ENCODE measurements at places on chromosomes 13 and 19.

GRCh38 chr19:8404391-8405151, 8.5 kb upstream of the MARCHF2 start:
- DNase-seq: no peak

DNA sequence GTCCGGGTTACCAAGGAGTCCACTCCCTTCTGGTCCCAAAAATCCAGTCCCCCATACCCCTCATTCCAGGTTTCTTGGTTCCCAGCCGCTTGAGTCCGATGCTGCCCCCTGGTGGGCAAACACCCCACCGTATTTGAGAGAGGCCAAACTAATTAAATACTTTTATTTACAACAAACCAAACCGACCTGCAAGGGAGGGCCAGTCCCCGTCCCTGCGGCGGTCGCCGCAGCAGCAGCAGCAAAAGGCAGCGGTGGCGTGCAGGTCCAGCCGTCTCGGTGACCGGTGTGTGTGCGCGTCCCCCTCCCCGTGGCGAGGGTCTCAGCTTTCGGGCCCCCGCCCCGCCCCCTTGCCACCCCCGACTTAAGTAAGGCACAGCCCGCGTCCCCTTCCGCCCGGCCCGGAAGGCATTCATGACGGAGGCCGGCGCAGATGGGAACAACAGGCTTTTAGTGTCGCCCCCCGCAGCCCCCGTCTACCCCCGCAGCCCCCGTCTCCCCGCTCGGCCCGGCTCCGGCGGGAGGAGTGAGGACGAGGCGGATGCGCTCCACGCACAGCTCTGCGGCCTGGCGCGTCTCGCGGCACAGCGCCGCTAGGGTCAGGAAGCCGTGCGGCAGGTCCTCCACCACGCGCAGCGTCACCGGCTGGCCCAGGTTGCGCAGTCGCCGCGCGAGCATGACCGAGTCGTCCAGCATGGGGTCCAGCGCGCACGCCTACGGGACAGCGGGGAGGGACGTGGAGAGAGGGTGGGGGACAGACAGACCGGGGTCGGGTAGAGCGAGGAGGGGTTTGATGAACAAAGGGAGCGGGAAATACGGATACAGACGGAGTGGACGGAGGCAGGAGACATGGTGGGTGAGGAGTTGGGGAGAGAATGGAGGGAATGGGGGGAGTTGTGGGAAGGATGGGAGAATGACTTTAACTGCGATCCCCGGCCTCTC, 11.5 kb upstream of the CNFN start:
- peak; percentile 64 for DNase-seq

DNA sequence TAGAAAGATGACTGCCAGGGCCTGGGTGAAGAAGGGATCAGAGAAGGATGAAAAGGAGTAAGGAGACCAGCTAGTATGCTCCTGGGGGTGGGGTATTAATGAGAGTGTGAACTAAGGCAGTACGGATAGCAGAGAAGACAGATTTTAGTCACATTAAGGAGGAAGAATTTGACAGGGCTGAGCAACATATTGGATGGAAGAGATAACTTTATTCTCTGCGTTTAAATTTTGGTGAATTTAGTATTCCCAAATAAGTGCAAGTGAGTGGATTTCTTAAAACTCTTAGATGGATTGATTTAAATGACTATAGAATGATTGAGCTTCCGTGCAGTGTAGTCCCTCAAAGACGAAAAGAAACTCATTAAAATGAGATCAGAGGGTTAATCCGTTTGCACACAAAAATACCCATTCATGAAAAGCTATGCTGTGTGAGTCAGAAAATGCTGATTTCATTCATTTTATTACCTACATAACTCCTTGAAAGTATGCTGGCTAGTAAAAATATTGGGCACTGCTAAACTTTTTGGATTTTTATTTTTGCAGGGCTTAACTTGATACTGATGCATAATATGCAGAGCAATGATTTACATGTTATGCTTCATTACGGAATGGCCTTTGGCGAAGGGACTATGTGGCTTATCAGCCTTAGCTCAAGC, 54.1 kb downstream of the WDFY2 start:
- peak; percentile 59 for DNase-seq

DNA sequence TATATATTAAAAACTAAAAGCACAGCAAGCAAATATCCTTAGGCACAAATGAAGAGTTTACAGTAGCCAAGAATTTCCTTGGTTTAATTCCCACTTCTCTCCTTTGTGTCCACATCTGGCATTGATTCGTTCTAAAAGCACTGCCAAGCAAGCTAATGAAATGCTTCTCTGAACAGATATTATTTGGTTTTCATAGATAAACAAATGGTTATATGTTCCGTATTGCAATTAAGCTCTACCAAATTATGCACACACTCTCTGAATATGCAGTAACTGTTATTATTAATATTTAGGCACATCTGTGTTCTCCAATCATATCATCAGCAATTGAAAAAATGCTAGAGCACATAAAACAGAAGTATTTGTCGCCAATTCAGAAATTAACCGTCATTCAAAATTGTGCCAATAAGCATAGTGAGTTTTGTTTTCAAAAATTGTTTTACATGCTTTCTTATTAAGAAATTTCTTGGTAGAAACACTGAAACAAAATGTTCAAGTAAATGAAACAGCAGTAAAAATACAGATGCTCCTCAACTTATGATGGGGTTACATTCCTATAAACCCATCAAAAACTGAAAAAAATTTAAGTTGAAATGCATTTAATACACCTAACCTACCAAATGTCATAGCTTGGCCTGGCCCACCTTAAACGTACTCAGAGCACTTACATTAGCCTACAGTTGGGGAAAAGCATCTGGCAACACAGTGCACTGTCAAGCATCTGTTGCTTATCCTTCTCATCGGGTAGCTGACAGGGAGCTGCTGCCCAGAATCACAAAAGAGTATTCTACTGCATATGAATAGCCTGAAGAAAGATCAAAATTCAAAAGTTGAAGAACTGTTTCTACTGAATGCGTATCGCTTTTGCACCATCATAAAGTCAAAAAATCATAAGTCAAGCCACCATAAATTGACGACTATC, 2134.7 kb downstream of the PCDH9 start:
- DNase-seq: peak; percentile 28

GRCh38 chr13:98174307-98174706, 2.8 kb downstream of the RNF113B start:
- no peak for DNase-seq

- DNase-seq: no peak
These were observed 23.1 kb downstream of the TBC1D4 start for GRCh38 chr13:75458696-75459422.

- no peak for DNase-seq
These were observed 767.9 kb upstream of the SLITRK6 start for GRCh38 chr13:86567119-86567518.

GRCh38 chr13:74922963-74923362, 559.0 kb downstream of the TBC1D4 start:
- no peak for DNase-seq

All from fibroblast of skin of abdomen (primary cell).